ENCODE measurements at places on chromosomes 6 and 20. TPM values are rescaled to one million over a fixed set of nuclear protein-coding genes. Genes with fewer than 3 reads are reported as not detected.

OPRL1 gene
- total RNA-seq = 13.5 TPM

TREM2 gene
- 4.9 TPM for total RNA-seq

AGER gene
- total RNA-seq = 0.82 TPM

OPN5 gene
- not detected for total RNA-seq

MUCL3 gene
- total RNA-seq = not detected

APOBEC2 gene
- total RNA-seq = not detected

MACROD2 gene
- 47.7 TPM for total RNA-seq

MOXD1 gene
- total RNA-seq = 15.9 TPM

RAE1 gene
- total RNA-seq = 31.8 TPM

TREM1 gene
- not detected for total RNA-seq

SIRPA gene
- total RNA-seq = 6.1 TPM

PEX6 gene
- total RNA-seq = 25.3 TPM

SPTLC3 gene
- 0.82 TPM for total RNA-seq

ZBP1 gene
- total RNA-seq = not detected

ID4 gene
- total RNA-seq = 123 TPM

PPP1R3G gene
- 1.6 TPM for total RNA-seq

DNA sequence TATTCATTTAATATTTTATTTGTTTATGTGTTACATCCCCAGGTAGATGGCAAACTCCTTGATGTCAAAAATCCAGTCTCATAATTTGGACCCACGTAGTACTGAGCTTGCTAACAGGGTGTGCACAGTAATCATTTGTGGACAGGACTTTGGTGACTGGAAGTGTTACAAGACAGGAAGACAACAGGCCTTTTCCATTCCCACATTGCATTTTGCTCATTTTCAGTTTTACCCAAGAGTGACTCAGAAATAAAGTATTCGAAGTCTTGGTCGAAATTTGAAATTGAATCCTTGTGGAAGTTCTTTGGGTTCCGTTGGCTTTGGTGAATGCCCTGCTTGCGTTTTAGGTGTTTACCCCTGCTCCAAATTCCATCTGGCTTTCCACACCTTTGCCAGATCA is 63.0 kb upstream of the THBS2 start:
- no peak for DNase-seq

- no peak for DNase-seq
Observed at GRCh38 chr20:33229843-33230242, 6.0 kb upstream of the BPIFA1 start.

- no peak for DNase-seq
Observed at GRCh38 chr6:16729183-16729691, 32.0 kb downstream of the ATXN1 start.

GRCh38 chr20:19789446-19789845 is 31.4 kb downstream of the RIN2 start:
- no peak for DNase-seq

- no peak for DNase-seq
Observed at GRCh38 chr6:143562143-143562542, 50.6 kb upstream of the FUCA2 start.

GRCh38 chr6:163862701-163863100 is 448.2 kb downstream of the QKI start:
- no peak for DNase-seq

DNA sequence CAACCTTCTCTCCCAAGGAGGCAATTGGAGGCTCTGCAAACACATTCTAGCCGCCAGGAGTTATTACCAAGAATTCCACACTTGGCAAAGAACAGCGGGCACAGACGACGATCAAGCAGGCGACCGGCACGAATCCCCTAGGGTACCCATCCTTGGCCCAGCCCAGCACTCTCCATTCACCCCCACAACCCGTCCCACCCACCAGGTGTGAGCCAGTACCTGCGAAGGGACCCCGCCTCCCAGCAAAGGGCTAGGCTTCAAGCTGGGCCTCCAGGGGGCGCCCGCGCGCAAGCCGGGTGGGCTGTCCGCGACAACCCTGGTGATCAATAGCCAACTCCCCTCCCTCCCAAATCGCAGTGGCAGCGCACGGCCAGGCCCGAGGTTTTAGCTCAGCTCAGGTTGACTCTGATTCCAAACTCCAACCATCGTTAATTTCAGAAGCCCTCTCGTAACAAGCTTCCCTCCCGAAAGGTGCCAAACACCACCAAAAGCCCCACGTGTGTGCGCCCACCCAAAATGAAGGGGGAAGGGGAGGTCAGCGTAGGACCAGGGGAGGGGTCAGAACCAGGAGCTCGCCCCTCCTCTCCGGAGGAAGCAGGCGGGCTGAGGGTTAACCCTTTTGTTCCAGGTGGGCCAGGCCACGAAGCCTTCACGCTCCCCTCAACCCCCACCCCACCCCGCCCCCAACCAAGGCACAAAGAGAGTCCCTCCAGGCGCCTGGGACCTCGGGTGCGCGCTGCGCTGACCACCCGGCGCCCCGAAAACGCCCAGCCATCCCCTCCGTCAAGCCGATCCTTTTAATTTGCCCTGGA is 2.1 kb downstream of the SALL4 start:
- peak; percentile 55 for DNase-seq

DNA sequence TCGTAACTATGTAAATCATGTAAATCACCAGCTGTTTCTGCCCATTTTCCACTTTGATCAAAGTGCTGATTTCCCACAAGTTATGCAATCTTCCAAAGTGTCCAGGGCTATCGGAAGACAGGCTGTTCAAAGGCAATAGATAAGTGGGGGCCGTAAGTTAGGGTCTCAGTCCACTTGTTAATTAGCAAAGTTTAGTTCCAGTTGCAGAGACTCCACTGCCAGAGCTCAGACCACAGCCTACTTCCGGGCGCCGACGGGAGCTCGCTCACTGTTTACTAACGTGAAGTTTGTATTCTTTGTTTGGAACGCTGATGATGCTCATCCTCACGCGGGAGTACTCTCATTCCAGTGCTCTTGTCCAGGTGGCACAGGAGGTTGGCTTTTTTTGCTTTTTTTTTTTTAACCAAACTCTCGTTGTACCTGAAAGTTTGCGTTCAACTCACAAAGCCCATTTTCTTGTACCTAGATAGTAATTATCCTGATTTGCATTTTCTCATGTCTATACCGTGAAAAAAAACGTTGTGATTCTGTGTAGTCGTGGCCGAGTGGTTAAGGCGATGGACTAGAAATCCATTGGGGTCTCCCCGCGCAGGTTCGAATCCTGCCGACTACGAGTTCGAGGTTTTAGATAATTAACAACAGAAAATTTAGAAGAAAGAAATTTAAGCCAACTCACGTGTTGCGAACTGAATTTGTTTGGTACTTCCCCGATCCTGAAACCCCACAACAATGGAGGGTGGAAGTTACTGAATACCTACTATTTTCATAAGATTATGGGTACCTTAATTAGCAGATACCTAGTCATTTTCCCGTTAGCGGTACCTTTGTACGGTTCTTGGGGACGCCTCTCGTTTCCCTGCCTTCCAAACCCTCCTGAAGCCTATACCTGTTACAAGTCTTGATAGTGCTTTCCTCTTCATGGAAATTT is 29.9 kb upstream of the ZNF184 start:
- DNase-seq = no peak

DNA sequence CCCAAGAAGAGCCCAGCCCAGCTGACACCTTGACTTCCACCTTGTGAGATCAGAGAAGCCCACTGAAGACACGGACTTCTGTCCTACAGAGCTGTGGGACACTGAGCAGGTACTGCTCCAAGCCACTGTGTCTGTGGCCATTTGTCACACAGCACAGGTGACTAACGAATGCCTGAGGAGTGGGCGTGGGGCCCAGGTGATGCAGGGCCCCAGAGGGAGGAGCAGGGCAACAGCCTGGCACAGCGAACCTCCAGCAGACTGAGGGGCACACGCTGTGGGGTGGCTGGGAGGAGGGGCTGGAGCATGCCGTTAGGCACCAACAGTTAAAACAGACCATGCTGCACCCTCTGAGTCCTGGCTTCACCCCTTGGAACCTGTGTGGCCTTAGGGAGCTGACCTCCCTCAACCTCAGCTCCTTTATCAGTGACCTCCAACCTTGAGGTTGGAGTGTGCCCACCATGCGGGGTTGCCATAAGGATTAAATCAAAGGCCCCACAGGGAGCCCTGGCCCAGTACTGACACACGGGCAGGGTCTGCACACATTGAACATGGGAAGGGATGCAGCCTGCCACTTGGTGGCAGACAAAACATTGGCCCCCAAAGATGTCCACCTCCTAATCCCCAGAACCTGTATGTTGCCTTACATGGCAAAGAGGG is 119.9 kb upstream of the CST7 start:
- no peak for DNase-seq

DNA sequence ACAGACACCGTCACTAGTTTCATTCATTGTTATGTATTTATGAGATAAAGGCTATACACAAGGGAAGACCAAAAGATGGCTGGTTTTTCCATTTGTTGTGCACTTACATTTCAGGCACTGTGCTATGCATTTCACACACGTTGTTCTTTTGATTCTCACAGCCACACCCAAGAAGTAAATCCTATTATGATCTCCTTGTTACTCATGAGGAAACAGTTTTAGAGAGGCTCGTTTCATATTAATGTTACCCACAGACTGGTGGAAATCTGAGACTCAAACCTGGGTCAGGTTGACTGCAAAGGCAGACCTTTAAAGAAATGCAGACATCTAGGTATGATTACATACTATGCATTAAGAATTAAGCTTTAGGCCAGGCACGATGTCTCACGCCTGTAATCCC is 34.9 kb downstream of the SHLD1 start:
- no peak for DNase-seq

DNA sequence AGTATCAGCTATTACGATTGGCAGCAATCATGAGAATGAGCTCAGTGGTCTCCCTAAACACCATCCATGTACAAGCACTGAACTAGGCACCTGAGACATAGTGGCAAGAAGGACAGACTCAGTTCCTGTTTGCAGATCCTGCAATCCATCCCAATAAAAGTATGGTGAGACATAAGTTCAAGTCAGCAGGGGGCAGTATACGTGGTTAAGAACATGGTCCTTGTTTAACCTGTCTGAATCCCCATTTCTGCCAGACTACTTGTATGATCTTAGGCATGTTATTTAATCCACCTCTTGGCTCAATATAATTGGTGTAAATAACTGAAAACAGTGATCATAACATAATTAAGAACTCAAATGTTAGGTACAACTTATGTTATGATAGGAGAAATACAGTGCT is 33.2 kb upstream of the PNISR start:
- no peak for DNase-seq

GRCh38 chr20:42938441-42939205 is 251.1 kb downstream of the PTPRT start:
- DNase-seq = no peak

GRCh38 chr6:105453968-105454367 is 51.1 kb upstream of the PREP start:
- DNase-seq = no peak

- DNase-seq = no peak
Observed at GRCh38 chr20:36969051-36969450, 17.5 kb upstream of the SAMHD1 start.

- no peak for DNase-seq
Observed at GRCh38 chr6:21824431-21825177, 231.1 kb downstream of the SOX4 start.

GRCh38 chr6:109740787-109741186 is 49.7 kb downstream of the FIG4 start:
- no peak for DNase-seq

DNA sequence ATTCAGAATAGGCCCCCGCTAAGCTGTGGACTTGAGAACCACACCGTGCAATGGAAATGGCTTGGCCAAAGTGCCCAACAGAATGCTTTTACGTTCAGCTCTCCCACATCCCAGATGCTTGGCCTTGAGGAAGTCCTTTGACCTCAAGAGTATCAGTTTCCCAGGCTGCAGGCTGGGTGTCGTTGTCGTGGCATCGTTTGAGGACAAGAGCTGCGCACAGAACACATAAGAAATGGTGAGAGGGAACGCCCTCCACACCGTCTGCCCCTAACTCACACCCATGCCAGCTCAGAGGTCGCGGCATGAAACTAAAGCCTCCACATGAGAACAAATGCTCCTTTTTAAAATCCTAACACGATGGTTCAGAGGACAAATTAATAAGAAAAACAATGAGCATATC is 37.0 kb downstream of the NFATC2 start:
- DNase-seq = no peak

DNA sequence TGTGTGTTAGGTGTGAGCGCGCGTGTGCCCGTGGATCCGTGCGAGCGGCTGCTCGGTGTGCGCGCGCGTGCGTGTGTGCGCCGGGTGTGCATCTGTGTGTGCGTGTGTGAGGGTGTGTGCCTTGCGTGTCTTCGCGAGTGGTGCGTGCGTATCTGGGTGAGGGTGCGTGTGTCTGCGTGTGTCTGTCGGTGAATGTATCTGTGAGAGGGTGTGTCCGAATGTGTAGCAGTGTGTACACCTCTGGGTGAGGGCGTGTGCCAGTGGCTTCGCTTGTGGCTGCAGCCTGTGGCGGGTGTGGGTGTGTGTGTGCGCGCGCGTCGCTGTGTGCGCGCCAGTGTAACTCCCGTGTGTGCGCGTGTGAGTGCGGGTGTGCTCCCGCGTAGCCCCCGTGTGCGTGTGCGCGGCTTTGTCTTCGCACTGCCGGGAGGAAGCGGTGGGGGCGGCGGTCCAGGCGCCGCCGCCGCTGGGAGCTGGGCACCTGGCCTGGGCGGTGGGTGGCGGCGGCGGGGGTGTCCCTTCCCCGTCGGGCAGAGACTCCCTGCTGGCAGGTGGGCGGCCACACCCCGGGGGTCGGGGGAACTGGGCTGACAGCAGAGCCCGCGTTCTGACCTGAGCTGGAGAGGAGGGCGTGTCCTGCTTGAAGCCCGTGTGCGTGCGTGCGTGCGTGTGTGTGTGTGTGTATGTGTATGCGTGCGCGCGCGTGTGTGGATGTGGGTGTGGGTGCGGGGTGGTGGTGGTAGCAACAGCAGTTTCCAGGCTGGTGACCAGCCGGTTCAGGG is 61.3 kb upstream of the EPB41L1 start:
- peak; percentile 40 for DNase-seq

DNA sequence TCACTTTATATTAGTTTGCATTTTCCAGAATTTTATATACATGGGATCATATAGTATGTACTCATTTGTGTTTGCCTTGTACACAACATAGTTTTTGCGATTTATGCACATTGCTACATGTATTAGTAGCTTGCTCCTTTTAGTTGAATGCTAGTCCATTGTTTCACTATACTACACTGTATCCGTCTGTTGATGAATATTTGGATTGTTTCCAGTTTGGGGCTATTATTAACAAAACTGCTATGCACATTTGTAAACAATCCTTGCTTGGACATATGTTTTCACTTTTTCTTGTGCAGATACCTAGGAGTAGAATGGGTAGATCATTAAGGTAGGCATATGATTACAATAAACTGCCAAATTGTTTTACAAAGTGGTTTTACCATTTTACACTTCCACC is 3.9 kb upstream of the LRRC1 start:
- DNase-seq = no peak

DNA sequence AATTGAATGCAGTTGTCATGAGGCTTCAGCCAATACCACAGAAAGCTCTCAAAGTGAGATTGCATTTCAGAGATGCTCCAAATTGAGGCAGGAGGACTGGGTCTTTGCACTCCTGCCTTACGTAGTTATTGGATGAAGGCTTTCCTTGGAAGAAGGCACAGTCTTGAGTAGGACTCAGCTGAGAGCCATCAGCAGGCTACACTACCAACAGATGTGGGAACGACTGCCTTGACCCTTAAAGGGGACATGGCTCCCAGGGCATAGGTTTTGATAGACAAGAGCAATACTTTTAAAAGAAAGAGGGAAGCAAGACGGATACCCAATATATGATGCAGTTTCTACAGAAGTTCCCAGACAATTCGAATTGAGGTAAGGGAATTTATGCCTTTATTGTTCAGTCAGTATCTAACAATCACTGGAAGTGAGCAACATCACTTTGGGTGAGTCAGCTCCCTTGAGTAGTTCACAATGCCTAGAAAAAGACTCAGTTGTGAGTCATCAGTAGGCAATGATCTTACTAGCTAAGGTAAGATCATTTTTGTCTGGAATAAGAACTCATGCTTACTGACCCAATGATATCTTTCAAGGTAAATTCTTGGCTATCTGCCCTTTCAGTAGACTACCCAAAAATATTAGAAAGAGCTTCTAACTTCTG is 390.8 kb downstream of the GJA1 start:
- no peak for DNase-seq

Measured in frontal cortex (tissue), 4 donors.